Activated CD4-positive, CD25-positive, alpha-beta regulatory T cell treated with anti-CD3 and anti-CD28 coated beads, Interleukin-2, amount 50 U/mL, for 72 hours (primary cell): ENCODE measurements at places on chromosomes 7 and 10.

DNA sequence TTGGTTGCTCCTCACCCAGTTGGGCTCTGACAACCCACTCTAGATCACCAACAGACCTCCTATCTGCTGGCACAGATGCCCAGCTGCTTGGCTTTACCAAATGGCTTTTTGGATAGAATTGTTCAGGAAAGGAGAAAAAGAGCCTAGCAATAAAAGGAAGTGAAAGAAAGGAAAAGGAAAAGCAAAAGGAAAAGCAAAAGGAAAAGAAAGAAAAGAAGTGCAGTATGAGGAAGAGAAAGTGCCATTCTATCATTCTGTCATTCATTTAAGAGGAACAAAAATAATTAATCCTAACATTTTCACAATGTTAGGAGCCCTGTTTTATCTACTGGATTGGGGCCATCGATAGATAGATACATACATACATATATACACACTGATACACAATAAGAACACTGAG is 353.6 kb downstream of the THSD7A start:
- DNase-seq, result no peak

DNA sequence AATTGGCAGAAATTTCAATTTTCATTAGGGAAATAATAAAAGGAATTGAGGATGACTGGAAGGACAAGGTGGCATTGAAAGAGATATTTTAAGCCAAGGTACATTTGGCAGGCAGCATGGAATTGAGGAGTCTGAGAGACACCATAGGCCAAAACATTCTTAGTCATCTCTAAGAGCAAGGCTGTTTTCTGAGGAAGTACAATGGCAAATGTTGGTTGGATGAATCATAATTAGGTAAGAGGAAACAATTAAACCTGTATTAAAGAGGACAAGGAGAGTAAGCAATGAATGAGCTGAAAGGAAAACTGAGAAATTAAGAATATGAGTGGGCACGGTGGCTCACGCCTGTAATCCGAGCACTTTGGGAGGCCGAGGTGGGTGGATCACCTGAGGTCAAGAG is 86.3 kb downstream of the MRPL32 start:
- no peak for DNase-seq

GRCh38 chr7:6260291-6261187 is 11.9 kb downstream of the CYTH3 start:
- DNase-seq, result no peak

GRCh38 chr10:50232261-50232639 is 19.1 kb downstream of the ASAH2 start:
- no peak for DNase-seq

GRCh38 chr10:77927402-77928246 is 1.1 kb upstream of the DLG5 start:
- no peak for DNase-seq

- DNase-seq, result no peak
Measured at GRCh38 chr10:131173484-131174210, 137.9 kb downstream of the TCERG1L start.

GRCh38 chr10:126903656-126904360 is 1.4 kb upstream of the DOCK1 start:
- no peak for DNase-seq

DNA sequence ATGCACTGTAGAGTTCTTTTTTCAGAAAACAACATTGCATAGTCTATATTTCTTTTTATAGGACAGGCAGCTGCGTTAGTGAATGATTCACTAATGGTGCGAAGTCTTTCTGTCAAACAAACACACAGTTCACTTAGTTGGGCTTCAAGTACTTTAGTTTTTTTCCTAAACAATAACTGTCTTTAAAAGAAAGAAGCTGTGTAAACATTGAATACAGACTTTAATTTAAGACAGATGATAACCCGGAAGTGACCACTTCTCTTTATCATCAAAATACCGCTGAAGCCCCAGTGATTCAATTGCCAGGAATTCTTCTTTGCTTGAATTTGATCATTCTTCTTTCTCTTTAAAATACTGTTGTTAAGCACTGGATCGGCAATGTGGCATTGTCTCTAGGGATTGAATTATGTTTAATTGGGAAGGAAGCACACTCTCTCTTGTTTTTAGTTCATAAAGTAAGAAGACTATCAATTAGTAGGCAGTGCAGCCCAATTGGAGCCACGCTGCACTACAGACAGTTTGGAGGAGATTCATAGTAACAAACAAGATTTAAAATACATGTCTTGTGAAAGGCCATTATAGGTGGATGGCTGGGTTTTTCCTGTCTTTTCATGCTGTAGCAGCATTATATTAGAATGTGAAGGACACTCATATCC is 30.4 kb downstream of the CNTNAP2 start:
- DNase-seq, result no peak

DNA sequence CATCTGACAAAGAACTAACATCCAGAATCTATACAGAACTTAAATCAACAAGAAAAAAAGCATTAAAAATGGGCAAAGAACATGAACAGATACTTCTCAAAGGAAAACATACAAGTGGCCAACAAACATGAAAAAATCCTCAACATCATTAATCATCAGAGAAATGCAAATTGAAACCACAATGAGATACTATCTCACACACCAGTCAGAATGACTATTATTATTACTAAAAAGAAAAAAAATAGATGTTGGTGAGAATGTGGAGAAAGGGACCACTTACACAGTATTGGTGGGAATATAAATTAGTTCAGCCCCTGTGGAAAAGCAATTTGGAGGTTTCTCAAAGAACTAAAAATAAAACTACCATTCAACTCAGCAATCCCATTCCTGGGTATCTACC is 89.1 kb upstream of the ADO start:
- DNase-seq, result no peak

DNA sequence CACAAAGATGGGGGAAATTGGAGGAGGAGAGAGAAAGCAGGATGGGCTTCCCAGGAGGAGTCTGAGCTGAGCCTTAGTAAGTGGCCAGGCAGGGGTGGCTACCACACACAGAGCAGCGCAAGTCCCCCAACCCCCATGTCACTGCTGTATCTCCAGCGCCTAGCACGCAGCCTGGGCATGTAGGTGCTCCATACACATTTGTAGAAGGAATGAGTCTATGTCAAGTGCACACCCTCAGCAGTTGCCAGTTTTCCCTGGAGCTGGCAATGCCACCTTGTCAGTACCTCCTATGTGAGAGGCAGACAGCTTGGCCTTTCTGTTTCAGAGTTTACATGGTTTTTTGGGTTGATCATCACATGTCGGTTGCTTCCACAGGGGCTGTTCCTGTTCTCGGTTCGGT is 116.1 kb downstream of the CLEC2L start:
- DNase-seq, result no peak

DNA sequence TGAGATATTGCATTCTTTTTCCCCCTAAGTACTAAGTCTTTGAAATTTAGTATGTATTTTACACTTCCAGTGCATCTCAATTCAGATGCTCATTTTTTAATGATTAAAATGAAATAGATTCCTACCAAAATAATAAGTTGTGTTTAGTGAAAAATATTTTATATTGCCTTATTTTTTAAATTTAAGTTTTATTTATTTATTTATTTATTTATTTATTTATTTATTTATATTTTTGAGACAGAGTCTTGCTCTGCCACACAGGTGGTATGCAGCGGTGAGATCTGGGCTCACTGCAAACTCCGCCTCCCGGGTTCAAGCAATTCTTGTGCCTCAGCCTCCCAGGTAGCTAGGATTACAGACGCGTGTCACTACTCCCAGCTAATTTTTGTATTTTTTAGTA is 95.5 kb downstream of the RPS24 start:
- DNase-seq, result no peak

DNA sequence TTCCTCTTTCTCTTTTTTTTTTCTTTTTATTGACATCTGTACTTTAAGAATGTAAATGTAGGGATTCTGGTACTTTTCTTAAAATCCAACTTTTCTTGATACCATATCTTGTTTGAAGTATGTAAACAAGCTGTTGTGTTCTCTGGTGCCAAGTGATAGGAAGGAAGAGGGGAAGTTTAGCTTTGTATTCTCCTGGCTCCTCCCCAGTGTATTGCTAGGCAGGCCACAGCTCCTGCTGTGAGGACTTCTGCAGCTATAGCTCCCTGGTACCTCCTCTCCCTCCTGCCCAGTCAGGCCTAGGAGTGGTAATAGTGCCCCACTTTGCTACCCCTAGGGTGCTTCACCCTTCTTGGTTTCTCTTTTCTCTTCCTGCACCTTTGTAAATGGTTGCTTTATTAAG is 45.3 kb upstream of the SP8 start:
- no peak for DNase-seq

DNA sequence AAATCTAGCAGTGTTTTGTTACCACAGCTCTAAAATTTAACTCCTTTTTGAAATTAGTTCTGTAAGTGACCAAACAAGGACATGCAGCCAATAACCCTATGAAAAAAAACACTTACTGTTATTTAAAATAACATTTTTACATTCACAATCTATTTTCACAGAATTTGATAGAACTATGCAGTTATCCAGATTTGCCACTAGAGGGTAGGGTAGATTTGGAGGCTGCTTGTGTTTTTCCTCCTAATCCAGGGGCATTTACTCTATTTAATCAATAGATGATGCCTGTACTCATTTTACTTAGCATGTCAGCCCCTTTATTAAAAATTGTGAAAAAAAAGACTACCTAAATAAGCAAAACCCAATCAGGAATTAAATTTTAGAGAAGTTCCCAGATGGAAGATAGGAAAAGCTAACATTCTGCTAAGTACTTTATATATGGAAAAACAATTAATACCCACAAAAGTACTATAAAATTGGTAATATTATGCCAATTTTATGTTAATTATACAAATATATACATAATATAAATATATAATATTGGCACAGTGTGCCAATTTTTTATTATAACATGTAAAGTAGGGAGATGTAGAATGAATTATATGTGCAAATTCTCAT is 18.1 kb upstream of the LIPK start:
- no peak for DNase-seq

DNA sequence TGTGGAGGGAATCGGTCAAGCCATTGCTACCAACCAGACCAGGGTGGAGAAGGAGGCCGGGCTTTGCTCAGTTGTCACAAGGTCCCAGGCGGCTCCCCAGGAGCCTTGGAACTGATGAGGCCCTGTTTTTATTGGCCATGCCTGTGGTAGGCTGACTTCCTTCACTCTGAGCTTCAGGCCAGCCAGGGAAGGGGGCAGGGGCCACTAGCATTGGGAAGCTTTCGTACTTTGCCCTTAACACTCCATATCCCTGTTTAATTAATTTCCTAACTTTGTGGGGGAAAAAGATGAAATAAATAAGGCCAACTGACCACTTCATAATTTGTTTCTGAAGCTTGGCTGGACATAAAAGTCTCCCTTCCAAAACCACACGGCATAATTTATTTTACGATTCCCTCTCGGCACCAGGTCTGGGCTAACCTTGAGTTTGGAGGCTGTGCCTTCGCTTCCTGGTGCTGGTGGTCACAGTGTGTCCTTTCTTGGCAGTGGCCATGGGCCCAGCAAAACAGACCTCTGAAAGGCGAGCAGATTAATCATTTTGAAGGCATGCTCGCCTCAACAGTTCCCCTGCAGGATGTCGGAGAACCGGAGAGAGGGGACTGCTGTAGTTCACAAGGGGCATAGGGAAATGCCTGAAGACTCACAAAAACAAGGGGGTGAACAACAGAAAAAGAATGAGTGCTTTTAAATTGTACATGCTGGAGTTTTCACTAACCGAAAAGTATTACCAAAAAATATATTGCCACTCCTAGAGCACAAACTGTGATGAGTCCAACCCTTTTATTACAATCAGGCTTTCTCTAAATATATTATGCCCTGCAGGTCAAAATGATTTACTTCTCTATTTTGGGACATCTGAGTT is 966.0 kb downstream of the LRMDA start:
- DNase-seq, result no peak

- no peak for DNase-seq
Measured at GRCh38 chr7:24334012-24334411, 50.0 kb downstream of the NPY start.

- no peak for DNase-seq
Measured at GRCh38 chr7:137992550-137993394, 9.1 kb downstream of the CREB3L2 start.

- DNase-seq, result no peak
Measured at GRCh38 chr7:130087364-130087763, 17.0 kb downstream of the KLHDC10 start.

GRCh38 chr10:97842656-97843280 is 6.9 kb upstream of the GOLGA7B start:
- DNase-seq, result no peak

DNA sequence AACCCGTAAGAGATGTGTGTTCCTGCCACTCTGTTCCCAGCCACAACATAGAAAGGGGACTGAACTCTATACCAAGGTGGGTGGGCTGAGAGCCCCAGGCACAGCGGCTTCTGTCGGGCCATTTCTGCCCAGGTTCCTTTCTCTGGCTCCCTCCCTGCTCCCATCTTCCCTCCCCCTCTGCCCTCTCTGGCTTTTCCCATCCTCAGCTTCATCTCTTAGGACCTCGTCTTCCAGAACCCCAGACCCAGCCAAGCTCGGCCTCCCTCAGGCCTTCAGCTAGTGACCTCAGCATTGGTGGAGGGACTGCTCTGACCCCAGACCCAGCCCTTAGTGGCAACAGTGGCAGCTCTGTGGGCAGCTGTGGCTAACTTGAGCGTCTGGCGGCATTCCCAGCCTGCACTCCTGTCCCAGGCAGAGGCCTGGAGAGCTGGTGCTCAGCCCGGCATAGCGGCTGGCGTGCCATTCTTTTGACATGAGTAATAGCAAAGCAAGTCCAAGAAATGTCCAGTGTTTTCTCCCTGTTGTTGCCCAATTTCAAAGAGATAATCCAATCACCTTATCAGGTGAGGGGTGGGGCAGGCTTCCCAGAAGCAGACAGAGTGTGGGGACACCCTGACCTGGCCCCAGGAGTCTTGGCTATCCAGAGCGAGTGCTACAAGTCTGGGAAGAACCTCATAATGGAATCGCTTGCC is 15.9 kb downstream of the PTPRE start:
- DNase-seq, result no peak
